ENCODE measurements at places on chromosomes 4 and X.

DNA sequence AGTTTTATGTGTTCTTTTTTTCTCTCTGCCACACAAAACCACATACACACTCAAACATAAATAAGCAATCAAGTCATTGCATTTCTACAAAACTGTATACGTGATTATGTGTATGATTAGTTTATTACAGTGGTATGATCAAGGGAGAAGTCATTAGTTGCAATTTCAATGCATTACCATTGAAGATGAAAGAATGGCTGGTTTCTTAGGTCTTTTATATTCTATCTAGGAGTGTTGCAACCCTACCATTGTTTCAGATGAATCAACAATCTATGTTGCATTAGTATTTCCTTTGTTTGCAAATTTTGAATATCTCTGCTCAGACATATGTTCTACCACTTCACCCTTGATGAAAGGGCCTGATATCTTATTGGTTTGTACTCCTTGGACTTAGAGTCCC, 6.8 kb downstream of the ANXA3 start:
- no peak for DNase-seq

DNA sequence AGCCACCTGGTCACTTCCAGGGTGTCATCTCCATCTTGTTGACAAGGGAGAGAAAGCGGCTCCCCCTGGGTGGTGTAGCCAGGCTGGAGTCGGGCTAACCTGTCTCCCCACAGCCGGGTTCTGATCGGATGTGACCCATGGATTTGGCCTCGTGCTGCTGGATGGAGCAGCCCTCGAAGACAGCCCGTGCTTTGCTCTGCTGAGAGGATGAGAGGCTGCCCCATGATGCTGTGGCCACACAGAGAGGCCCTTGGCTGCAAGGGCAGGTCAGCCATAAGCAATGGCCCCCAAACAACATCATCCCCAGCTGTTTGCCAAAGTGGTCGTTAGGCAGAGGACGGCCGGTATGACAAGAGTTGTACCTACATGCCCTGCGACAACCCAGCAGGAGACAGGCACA, 106.6 kb downstream of the HMX1 start:
- DNase-seq, result no peak

DNA sequence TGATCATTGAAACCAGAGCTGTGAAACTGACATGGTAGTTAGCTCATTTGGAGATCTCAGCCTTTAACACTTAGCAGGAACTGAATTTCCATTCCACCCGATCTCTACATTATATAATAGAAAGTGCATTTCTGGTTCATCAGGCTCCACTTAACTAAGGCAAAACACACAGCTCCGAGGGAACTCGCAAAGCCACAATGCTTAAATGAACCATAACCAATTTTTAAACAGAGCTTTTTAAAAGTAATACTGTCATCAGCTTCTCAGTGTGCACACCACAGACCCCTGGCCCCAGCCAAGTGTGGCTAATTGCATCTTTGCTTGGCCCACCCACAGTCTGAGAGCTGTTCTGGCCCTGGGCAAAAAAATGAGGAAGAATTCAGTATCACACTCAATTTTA, 66.1 kb downstream of the DCHS2 start:
- no peak for DNase-seq

DNA sequence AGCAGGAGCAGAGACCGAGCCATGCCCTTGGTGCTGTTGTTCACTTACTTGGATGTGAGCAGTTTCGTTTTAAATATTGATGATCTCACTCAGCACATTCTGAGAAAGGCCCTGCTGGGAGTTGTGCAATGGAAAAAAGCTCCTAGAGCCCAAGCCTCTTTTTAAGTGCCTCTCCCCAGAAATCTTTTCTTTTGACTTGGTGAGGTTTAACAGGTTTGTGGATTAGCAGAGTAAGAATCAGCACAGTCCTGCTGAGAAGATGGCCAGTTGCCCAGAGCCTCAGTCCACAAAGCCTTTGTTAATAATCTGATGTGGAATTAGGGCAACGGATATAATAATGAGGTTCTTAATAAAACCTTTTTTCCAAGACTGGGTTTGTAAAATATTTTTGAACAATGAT, 157.5 kb upstream of the ATP6AP2 start:
- DNase-seq, result no peak

- no peak for DNase-seq
These were observed 1.5 kb downstream of the GSTCD start for GRCh38 chr4:105710012-105710600.

GRCh38 chr4:61149278-61149677, 50.8 kb upstream of the ADGRL3 start:
- no peak for DNase-seq

GRCh38 chr4:138200236-138200590, 41.9 kb downstream of the SLC7A11 start:
- no peak for DNase-seq

GRCh38 chr4:4595252-4595651, 53.4 kb upstream of the STX18 start:
- no peak for DNase-seq

DNA sequence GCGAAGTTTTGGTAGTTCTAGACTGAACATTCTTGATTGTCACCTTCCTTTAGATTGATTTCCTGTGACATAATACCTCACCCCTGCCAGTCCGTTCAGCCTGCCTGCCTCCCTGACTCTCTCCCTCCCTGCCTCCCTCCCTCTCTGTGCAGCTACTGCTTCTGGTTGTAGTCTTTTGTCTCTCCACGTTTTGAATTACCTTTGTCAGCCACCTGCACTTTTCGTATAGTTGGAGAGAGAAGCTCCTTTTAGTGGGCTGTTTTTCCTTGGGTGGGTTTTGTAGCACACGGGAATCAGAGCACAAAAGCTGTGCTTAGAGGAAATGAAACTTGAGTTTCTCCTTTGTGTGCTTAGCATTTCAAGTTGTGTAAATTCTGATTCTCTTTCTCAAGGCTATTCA, 32.6 kb upstream of the MSMO1 start:
- no peak for DNase-seq

GRCh38 chr4:152045807-152046571, 285.2 kb upstream of the GATB start:
- DNase-seq, result peak; percentile 45

GRCh38 chr4:25775166-25775565, 87.6 kb downstream of the SEL1L3 start:
- no peak for DNase-seq

GRCh38 chr4:81039351-81039972, 9.0 kb downstream of the BMP3 start:
- no peak for DNase-seq

DNA sequence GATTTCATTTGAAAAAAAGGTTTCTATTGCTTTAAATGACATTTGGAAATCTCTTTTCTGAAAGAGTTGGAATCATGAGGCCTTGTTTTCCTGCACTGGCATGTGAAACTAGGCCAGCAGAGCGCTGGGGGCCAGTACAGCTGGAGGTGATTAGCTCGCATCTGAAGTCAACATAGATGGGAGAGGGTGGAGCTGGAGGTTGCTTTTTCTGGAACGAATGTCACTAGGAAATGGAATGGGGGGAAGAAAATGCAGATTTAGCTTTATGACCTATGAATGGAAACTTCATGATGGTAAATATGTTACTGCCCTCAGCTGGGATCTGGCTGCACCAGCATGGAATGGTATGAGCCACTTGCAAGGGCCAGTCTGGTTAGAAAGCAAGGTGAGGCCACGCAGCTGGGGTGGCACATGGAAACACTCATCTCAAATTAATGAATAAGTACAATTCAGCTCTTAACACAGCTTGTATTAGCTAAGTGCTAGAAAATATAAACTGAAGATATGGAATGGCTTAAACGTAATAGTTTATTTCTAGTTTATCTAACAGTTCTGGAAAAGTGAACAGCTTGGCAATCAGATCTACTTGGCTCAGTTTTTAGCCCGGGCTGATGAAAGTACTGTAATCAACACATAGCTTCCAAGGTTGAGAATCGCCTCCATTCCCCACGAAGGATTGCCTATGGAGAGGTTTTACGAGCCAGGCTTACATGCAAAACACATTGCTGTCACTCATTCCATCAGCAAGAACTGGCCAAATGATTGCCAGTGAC, 32.5 kb downstream of the SLC10A6 start:
- no peak for DNase-seq

DNA sequence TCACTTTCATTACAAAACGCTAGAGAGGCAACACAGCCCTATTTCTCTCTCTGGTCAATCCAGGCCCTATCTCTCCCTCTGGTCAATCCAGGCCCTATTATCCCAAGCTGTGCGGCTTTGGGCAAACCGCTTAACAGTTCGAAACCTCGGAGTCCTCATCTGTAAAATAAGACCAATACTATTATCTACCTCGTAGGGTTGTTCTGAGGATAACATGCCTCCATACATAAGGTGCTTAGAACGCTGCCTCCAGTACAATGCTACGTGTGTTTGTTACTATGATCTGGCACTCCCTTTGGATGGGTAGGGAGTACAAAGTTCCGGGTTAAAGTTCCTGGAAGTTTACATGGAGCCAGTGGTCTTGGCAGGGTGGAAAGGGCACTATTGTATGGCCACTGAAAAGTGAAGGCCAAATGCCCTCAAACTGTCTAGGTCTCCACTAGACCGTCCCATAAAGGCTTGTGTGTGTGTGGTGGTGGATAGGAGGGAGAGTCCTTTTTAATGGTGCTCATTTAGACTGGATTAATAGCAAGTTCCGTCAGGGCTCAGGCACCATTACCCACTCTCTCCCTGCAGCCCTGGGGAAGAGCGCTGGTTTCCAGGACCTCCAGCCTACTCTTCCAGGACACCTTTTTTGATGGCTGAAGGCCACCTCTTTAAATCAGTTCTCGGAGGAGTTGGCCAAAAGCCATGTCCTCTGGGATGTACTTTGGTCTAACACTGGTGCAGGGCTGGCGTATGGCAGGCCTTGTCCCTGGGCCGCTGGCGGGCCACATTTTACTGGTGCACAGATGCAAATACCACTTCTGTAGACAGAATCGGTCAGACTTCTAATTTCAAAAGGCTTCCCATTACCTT, 75.6 kb upstream of the BCOR start:
- DNase-seq, result peak; percentile 37

GRCh38 chrX:39820938-39821708, 276.6 kb downstream of the BCOR start:
- peak; percentile 29 for DNase-seq

- no peak for DNase-seq
These were observed 33.6 kb downstream of the GSPT2 start for GRCh38 chrX:51776851-51777250.

DNA sequence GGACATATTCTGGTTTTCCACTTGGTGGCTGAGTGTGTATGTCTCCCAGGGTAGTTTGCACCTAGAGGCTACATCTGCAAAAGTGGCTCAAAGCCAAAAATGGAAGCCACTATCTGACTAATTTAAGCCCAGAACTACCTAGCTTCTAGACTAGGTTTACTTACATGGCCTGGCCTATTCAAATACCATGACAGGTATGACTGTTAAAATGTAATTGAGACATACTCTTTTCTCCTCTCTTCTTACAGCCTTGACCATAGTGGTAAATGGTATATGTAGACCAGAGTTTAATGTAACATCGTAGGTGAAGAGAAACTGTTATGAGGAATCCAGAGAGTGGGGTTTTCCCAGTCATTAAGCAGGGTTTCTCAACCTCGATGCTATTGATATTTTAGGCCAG, 2.6 kb upstream of the TRPC5 start:
- no peak for DNase-seq

DNA sequence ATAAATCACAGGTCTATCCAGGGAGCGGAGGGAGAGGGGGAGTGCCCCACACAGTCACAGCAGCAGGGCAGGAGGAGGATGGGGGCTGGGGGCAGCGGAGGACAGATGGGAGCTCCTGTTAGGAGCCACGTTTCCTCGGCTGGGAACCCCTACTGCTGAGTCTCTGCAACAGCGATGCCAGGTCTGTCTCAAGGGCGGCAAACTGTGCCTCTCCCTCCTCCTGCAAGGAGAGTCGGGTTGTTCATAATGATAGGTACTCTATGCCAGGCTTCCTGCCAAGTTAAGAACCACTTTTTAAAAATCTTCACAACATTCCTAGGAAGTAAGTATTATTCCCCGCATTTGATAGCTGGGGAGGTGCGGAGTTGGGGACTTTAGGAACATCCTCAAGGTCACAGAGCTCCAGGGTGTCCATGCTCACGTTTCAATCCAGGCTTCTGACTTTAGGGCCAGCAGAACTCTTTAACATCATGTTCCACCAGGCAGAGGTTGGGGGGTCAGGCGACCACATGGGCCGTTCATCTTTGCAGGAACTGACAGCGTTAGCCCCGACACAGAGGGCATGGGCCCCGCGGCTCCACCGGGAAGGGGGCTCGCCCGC, 98.3 kb upstream of the MAML3 start:
- peak; percentile 34 for DNase-seq

- DNase-seq, result no peak
These were observed 38.9 kb upstream of the PLAC8 start for GRCh38 chr4:83153417-83153816.

GRCh38 chr4:148214529-148215166, 227.6 kb downstream of the NR3C2 start:
- no peak for DNase-seq
